ENCODE measurements at places on chromosomes 5 and 9.

GRCh38 chr9:89993678-89994630 lies 389.1 kb downstream of the GADD45G start:
- no peak for DNase-seq

DNA sequence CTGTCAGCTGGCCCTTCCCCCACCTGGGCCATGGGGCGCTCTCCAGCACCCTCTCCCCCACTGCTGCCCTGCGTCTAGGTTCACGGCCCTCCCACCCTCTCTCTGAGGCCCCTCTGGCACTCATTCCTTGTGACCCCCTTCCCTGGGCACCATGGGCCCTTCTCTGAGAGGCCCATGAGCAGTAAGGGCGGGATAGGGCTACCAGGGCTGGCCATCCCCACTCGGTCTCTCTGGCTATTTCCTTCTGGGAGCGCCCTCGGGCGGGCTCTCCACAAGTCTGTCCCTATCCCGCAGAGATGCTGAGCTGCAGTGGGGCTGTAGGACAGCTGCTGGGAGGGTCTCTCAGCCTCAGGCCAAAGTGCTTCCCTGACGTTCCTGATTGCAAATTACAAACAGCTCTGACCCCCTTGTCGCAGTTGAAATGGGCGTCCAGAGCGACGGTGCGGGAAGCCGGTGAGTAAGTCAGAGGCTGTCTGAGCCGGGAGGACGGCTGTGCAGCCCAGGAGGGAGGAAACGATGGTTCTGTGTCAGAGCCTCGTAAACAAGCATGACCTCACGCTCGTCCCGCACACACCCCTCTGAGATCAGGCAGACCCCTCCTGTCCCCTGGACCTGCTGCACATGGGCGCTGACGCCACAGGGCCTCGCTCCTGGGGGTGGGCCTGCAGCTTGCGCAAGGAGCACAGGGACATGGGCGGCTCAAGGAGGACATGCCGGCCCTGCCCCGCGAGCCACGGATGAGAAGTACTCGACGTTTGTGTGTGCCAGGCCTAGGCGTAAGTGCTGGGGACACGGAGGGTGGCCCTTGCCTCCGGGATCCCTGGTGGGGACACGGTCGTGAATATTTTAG lies 36.3 kb upstream of the GFPT2 start:
- no peak for DNase-seq

GRCh38 chr5:157819502-157820115 lies 39.3 kb downstream of the CLINT1 start:
- DNase-seq, result no peak

DNA sequence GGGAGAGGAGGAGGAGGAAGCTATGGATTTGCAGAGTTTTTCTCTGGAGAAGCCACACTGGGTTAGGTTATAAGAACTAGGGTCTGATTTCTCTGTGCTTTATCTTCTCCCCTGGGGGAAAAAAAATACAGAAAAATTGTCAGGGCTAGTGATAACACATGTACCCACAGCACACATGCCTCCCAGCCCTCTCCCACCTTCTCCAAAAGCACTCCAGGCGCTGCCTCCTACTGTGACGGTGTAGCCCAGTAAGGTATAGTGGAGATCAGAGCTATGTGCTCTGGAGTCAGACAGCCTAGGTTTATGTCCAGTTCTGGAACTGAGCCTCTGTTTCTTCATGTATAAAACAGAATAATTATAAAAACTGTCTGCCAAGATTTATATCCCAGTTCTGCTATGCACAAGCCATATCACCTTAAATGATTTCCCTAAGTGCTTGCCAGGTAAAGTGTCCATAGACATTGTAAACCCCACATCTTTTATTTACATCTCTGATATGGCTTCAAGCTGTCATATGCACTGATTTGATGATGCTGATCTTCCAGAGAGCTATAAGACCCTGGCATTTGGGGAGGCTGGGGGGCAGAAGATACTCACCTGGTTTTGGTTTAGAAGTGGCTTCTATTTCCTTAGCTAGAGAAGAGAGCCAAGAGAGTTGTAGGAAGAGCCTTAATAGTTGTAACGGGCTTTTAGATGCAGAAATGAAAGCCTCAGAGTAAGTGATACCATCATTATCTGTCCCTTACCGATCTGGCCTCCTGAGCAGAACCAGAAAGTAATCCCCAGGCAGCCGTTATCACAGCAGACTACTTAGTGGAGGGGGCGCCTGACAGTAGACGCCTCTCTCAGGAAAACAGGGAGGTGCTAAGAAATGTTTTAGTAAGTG lies 7.6 kb downstream of the SLC1A3 start:
- no peak for DNase-seq

- no peak for DNase-seq
Measured at GRCh38 chr5:20230010-20230409, 242.0 kb upstream of the CDH18 start.

DNA sequence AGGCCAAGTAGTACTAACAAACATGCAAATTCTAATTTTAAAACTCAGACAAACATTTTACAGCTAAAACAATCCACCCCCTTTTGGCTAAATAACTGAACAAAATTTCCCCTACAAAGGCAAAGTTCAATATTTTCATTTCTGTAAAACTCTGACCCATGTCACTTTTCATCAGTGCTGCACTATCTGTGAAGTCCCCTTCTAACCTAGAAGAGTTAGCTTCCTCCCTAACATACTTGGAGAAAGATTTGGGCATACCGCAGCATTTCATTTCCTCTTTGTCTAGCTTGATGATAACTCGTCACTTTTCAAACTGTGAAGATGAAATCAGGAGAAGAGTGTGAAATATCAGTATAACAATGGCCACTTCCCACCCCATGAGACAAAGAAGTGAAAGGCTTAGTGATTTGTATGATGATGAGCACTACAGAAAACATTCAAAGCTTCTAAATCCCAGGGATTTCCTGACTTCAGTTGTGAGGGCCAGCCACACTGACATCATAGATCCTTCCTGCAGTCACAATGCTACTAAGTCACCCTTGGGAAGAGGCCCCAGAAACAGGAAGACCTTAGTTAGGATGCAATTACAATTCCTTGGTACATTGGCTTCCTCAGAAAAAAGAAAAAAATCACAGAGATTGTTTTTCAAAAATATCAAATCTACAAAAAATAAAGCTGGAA lies at the start of gene FAM81B:
FAM81B (plus strand) TSS at position 555 of the 681 bp plus-strand sequence; CDS start at position 579, 24 bp downstream.
- DNase-seq, result no peak

DNA sequence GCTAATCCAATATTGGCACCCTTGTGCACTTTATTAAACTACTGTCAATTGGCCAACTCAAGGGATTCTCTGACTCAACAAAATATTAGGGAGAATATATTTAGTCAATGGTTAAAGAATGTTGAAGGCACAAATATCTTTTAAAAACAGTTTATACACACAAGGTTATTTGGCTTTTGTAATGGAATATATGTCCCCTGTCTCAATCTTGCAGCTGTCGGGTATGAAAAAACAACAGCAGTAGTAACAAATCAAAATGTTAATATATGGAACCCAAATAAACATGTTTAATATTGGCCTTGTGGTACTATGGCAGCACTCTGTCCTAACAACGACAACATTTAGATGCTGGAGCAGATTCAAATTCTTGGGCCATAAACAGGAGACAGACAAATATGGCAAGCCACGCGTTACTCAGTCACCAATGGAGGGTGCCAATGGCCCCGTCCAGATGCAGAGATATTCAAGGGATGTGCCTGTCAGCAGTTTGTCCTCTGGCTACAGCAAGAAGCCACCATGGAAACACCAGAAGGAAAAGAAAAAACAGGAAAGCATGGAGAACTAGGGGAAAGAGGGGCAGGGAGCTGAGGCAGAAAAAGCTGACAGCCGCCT lies 342.0 kb downstream of the NDUFS4 start:
- DNase-seq, result no peak

GRCh38 chr9:92965759-92966517 lies 18.6 kb downstream of the FGD3 start:
- no peak for DNase-seq

- no peak for DNase-seq
Measured at GRCh38 chr5:88279584-88279983, 10.9 kb upstream of the TMEM161B start.

DNA sequence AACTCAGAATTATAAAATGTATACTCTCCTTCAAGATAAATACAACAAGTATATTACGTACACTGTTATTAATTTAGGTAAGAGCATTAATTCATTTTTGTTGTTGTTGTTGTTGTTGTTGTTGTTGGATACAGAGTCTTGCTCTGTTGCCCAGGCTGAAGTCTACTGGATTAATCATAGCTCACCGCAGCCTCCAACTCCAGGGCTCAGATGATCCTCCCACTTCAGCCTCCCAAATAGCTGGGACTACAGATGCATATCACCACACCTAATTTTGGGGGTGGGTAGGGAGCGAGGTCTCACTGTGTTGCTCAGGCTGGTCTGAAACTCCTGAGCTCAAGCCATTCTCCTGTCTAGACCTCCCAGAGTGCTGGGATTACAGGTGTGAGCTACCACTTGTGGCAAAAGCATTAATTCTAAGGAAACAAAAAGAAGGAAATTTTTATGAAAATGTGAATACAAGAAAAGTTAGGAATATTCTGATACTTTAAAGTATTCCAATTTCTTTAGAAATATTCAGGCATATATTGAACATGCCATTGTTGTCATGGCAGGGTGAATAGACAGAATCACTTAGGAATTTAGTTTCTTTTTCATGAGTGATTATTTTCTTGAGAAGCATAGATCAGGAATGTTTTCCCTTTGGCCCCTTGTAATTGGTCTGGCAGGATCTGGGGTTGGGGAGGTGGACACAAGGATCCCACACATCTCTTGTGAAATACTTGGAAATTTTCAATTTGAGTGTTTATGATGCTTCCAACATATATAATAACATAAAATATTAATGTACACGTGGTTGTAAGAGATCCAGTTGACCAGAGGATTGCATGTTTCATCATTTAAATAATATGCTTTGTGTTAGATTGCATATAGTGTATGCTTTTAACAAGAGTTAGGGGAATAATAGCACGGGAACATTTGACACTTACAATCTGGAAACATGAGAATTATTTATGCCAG lies 263.6 kb downstream of the FANCC start:
- no peak for DNase-seq

GRCh38 chr9:21317956-21318923 lies 13.1 kb upstream of the IFNA5 start:
- peak; percentile 33 for DNase-seq

DNA sequence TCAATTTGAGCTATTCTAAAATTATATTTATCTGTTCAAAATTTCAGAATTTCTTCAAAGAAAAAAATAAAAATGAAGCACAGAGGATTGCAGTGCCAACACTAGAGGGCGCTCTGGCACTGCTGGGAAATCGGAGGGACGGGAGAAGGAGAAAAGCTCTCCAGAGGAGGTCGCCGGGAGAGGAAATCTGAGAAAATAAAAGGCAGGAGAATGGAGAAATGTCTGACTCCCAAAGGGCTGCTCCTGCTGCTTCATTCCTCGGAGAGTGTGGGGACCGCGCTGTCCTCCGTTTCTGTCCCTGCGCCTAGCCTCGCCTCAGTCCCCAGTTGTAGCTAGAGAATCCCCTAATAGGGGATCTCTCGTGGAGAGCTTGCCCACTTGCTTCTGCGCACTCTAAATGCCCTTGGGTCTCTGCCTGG lies 40.0 kb upstream of the ARSB start:
- peak; percentile 45 for DNase-seq

DNA sequence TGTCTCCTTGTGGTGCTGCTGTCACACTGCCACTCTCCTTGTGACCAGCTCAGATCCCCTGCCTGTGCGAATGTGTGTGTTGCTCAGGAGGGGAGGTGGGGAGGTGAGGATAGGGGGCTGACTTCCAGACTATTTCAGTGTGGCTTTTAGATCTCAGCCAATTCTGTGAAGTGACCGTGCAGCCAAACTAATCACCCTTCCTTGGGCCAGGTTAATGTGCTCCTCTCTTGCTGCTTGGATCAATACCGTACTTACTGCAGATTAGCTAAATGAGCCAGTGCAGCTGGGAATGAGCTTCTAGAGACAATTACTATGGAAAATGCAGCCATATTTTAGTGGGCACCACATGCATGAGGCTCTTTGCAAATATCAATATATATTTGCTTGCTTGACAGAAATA lies 206.0 kb downstream of the MELK start:
- DNase-seq, result no peak

DNA sequence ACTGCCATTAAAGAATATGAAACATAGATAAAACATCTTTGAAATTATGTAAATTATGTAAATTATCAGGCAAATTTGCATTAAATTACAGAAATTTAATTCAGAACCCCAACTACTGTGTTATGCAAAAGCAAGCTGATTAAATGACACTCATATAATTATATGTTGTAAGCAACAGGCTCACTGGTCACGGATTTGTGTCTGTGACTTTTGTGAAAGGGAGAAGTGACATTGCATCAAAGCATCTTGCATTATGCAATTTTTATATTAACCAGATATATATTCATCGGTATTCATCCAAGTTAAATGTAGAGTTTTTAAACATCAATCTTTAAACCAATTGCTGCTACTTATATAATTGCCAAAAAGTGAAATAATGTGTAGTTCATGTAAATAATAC lies 13.0 kb upstream of the GLIPR2 start:
- DNase-seq, result no peak

DNA sequence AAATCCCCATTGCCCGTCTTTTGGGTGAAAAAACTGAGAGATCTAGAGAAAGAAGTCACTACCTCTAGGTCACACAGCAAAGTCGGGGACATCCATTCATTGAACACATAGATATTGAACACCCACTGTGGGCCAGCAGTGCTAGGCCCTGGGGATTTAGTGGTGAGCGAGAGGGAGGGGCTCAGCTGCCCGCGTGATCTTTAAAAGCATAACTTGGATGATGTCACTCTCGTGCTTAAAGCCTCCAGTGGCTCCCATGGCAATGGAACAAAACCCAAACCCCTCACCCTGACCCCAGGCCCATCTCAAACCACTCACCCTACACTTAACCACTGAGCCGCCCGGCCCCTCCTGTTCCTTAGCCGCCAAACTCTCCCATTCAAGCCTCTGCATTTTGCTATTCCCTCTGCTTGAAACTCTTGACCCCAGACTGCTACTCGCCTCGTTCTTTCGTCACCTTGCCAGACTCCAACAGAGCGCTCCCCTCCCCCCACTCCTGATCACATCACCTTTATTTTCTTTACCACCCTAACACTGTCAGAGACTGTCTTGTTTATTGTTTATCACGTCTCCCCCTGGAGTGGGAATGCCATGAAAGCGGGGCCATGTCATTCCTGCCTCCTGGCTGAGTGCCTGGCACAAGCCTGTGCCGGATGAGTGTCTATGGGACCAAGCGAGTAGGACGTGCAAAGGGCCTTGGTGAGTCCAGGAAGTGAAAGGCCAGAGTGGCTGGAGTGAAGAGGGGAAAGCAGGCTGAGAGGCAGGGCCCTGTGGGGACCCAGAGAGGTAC lies 710 bp upstream of the PIP5KL1 start:
- DNase-seq, result no peak

DNA sequence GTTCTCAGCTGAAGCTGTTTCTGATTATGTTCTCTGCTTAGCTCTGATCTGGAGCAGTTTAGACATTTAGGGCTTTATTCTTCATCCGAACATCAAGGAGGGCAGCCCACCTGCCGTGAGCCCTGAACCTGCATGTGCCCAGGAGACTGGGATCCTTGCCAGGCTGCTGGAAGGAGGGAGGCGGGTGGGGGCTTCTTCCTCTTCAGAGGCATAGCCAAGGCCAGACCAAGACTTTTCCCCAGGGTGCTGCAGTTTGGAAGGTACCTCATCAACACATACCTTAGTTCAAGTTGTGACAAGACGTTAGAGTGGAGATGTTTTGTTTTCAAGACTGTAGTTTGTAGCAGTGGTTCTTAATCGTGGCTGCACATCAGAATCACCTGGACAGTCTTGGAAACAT lies 64.9 kb downstream of the RALGPS1 start:
- DNase-seq, result no peak

GRCh38 chr5:81629986-81630385 lies 120.9 kb downstream of the SSBP2 start:
- no peak for DNase-seq

- no peak for DNase-seq
Measured at GRCh38 chr5:2658881-2659470, 92.5 kb downstream of the IRX2 start.

GRCh38 chr5:133861161-133861737 lies 107.2 kb downstream of the C5orf15 start:
- no peak for DNase-seq

Data from NCI-H1694 treated with DMSO at 0.1 percent for 48 hours (cell line).